Kasumi-1 (cell line): ENCODE measurements at places on chromosomes 1 and 21.

GRCh38 chr1:188154761-188155160, 1326.0 kb downstream of the PLA2G4A start:
- DNase-seq, result no peak

DNA sequence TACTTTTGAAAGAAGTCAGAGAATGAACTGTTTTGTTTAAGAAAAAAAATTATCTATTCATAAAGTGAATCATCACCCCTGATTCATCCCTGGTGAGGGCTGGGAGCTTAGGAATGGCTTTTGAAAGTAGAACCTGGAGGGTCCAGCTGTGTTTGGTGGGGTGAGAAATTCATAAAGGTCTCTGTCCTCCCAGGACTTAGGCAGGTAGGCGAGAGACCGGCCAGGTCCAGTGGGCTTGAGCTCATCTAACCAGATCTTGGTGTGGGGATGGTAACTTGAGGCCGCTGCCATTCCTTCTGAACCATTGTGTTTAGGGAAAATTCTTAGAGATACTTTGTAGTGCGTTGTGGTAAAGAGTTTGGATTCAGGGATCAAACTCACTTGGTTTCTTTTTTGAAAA, 156.8 kb upstream of the TNR start:
- no peak for DNase-seq

GRCh38 chr1:208892147-208892546, 648.0 kb upstream of the PLXNA2 start:
- no peak for DNase-seq

DNA sequence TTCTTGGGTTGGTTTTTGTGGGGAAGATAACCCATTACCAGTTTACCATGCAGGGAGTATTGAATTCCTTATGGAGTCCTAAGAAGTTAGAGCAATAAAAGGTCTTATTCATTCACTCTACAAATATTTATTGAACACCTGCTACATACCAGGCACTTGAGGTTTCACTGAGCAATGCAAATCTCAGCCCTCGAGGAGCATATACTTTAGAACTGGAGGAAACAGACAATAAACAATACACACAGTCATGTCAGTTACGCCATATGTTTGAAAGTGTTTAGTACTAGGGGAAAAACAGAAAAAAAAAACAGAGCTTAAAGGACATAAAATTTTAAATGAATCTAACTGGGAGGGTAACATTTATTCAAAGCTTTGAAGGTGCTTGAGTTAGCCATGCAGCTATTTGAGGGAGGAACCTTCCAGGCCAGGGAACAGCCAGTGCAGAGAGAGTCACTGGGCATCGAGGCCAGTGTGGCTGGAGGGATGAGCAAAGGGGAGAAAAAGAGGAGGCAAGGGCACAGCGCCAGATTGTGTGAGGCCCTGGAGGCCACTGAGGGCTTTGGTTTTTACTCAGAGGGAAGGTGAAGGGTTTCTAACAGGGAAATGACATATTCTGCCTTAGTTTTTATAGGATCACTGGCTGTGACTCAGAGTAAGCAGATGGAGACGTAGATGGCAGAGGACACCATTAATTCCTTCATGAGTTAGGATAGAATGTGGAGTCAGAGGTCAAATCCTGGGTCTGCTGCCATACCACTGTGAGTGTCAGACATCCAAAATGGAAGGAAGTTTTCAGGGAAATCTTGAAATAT, 32.7 kb downstream of the C1orf21 start:
- no peak for DNase-seq

DNA sequence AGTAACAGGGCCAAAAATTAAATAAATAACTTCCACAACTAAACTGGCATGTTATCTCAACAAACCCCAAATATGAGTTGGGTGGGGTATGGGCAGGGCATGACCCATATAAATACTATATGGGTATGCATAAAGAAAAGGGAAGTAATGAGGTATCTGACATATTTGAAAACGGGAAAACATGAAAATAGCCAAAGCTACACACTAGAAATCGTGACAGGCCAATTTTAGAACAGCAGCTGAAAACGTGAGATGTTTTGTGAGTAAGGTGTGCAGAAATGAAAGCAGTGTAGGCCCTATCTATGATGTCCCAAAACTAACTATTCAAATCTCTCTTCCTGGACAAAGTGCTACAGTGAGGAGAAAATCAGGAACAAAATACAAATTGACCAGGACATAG, 537.9 kb upstream of the NR5A2 start:
- no peak for DNase-seq

GRCh38 chr1:199580300-199580699, 447.2 kb upstream of the NR5A2 start:
- no peak for DNase-seq

DNA sequence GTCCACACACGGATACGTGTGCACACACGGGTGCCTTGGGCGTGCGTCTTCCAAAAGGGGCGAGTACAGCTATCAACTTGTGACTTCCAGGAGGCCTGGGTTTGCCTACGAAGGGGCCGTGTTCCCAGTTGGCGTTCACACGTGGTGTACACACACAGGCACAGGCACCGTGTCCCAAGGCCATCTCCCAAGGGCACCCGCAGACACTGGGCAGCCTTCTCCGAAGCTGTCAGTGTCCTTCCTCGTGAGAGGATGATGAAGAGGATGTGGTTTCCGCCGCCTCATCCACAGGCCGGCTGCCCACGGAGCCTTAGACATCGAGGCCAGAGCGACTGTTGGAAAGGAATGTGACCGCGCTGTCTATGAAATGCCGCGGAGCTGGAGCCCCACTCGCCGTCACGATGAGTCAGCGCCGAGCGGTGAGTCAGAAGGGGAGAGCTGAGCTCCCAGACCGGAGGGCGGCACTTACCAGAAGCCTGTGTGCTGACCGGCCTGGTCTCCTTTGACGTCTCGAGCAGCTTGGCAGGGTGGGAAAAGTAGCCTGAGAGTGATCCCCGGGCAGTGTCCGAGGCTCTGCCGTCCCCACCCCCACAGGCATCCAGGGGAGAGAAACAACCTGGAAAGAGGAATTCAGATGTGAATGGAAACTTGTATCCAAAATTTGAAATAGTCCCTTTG, 141.4 kb upstream of the ARHGEF16 start:
- DNase-seq, result no peak

DNA sequence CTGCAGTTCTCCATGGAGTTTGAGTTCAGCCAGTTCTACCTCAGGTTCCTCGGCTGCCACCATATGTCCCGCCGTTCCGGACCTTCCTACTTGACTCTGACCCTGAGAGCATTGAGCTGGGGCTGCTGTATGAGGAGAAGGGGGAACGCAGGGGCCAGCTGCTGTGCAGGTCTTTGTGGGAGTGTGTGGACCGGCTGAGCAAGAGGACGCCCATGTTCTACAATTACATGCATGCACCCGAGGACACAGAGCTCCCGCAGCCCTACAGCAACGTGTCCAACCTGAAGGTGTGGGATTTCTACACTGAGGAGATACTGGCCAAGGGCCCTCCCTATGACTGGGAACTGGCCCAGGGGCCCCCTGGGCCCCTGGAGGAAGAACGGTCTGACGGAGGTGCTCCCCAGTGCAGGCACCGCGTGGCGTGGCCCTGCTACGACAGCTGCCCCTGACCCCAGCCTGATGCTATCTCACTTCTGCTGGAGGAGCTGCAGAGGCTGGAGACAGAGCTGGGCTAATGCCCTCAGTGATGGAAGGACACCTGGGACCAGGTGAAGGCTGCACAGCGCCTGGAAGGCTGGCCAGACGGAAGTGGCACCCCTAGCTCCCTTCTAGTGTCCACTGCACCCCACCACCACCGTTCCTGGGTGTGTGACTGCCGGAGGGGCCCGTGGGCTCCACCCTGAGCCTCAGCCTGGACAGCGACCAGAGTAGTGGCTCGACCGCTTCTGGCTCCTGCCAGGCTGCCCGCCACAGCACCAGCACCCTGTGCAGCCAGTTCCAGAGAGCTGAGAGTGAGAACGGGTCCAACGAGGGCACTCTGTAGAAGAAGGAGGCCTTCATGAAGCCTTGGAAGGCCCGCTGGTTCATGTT, 20.8 kb upstream of the NPPB start:
- no peak for DNase-seq

DNA sequence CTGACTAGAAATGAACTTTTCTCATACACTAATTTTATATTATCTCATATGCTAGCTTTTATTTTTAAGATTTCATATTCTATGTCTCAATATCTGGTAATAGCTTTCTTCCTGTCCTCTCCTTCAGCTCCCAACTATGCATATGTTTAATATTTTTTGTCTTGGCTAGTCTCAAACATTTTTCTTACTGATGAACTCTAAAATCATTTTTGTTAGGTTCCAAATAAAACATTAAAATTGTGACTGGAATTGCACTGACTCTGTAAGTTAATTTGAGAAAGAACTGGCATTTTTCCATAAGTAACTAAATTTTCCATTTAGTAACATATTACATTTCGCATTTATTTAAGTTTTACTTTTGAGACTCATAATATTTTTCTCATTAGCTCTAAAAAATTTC, 368.5 kb upstream of the DPYD start:
- DNase-seq, result no peak

DNA sequence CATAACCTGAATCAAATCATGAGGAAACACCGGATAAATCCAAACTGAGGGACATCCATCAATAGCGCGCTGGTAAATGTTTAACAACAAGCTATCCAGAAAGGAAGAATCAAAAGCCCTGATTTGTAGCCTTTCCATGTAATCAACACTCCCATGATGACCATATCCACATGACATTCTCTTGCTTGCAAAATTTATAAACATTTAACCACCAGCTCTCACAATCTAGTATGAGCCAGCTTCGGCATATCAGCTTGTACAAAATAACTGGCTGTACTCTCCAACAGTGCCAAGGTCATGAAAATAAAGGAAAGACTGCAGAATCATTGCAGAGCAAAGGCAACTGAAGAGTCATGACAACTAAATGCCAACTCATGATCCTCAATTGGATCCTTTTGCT, 15.7 kb downstream of the HSD11B1 start:
- no peak for DNase-seq

DNA sequence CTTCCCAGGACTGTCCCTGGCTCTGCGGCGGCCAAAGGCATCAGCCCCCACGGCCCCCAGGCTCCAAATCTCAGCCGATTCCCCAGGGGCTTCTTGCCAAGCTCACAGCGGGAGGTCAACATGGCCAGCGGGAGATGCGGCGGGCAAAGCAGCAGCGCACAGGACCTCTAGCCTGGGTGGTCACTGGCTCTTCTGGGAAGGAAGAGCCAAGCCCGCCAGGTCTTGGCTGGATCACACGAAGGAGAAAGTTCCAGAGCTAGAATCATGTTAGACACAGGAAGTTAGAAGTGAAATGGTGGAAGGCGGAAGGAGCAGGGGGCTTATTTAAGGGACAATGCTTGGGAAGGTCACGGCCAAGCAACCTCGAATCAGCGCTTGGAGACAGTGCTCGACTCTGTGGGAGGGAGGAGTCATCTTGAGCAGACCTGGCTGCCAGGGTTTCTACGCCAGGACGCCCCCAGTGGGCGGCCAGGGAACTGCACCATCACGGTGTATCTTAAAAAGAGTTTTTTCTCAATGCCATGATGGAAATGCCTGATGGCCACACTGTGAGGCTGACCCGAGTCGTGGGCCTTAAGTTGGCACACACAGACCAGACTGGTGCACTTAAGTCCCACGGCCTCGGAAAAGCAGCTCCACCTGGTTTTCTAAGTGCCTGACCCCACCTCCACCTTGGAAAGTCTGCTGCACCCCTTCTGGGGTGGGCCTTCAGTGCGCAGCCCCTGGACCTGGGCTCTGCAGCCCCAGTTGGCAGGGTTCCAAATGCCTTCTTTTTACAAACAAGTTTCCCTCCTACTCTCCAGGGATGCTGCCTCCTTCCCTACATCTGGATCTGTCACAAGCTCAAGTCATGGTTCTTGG, 29.3 kb downstream of the SLC66A1 start:
- DNase-seq, result peak; percentile 57

GRCh38 chr1:94265011-94265422, 27.6 kb upstream of the ARHGAP29 start:
- no peak for DNase-seq
